ENCODE measurements at places on chromosomes 1 and 21.

DNA sequence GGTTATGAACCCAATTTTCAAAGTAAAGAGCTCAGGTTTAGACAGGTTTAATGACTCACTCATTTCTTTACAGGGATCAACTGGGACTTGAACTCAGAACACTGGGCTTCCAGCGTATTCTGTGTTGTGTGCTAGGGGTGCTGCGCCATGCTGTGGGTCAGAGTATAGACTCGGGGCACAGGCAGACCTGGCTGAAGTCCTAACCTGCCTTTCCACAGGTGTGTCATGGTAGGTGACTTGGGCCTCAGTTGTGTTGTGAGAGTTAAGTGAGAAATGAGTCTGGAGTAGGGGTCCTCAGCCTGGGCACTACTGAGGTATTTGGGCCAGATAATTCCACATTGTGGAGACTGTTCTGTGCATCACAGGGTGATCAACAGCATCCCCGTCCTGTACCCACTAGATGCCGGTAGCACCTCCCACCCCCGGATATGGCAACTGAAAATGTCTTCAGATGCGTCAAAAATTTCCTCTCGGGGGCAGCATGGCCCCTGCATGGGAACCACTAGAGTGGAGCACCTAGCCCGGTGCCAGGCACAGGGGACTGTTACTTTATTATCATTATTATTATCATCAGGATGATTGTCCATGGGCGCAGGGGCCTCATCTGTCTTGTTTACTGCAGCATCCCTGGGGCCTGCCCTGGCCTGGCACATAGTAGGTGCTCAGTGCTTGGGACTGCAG is 575.5 kb downstream of the PTPRU start:
- no peak for DNase-seq

DNA sequence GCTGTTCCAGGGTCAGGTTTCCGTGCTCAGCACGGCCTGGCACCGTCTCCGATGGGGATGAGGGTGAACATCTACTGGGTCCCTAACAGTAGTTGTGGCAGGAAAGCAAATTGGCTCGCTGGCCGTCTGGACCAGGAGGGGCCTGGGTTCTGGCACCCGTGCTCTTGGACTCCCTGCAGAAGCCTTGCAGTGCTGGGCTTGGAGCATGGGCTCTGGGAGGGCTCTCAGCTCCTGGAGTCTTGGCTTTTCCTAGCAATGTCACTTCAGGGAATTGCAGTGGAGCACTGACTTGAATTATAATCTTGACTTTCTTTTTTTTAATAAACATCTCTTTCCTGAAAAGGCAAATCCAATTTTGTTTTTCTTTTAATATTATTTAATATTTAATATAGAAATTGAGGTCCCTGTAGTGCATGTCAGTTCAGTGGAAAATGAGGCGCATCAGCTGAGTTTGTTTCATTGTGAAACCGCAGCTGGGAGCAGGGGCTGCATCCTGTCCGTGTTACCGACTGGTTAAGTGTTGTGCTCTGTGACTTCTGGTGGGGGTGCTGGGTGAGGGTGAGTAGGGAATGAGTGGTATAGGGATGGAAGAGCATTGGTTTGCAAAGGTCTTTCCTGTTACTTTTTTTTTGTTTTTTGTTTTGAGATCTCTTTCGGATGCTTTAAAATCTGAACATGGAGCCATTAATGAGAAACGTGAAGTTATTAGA is 64.1 kb downstream of the PEX14 start:
- no peak for DNase-seq

GRCh38 chr21:26842974-26843932 is 2.0 kb downstream of the ADAMTS1 start:
- peak; percentile 79 for DNase-seq

DNA sequence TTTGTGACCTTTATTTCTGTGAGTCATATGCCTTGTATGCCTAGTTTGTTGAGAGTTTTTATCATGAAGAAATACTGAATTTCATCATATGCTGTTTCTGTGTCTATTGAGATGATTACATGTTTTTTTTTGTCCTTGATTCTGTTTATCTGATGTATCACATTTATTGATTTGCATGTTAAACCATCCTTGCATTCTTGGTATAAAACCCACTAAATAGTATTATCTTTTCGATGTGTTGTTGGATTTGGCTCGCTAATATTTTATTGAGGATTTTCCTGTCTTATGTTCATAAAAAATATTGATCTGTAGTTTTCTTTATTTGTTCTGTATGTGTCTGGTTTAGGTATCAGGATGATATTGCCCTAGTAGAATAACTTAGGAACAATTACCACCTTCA is 164.7 kb upstream of the CHRM3 start:
- no peak for DNase-seq

DNA sequence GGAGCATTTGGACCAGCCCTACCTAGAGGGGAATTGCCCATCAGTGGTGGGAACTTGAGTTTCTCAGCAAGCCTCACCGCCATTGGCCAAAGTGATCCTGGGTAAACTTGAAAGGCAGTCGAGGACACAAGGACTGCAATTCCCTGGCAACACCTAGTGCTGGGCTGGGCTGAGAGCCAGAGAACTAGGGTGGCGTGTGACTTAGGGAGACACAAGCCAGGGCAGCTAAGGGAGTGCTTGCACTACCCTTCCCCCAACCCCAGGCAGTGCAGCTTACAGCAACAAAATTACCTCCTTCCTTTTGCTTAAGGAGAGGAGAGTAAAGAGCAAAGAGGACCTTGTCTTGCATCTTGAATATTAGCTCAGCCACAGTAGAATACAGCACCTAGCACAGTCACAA is 176.9 kb upstream of the PRMT6 start:
- no peak for DNase-seq

Data from nephron progenitor cell (in vitro differentiated cells).